ENCODE measurements at places on chromosomes 3 and 15. TPM values are rescaled to one million over a fixed set of nuclear protein-coding genes. Genes with fewer than 3 reads are reported as not detected.

NDN gene
- total RNA-seq, result 84.8 TPM

SH3GL3 gene
- 6.0 TPM for total RNA-seq

PRR20G gene
- total RNA-seq, result not detected

CFAP91 gene
- total RNA-seq, result 10.9 TPM

DNA sequence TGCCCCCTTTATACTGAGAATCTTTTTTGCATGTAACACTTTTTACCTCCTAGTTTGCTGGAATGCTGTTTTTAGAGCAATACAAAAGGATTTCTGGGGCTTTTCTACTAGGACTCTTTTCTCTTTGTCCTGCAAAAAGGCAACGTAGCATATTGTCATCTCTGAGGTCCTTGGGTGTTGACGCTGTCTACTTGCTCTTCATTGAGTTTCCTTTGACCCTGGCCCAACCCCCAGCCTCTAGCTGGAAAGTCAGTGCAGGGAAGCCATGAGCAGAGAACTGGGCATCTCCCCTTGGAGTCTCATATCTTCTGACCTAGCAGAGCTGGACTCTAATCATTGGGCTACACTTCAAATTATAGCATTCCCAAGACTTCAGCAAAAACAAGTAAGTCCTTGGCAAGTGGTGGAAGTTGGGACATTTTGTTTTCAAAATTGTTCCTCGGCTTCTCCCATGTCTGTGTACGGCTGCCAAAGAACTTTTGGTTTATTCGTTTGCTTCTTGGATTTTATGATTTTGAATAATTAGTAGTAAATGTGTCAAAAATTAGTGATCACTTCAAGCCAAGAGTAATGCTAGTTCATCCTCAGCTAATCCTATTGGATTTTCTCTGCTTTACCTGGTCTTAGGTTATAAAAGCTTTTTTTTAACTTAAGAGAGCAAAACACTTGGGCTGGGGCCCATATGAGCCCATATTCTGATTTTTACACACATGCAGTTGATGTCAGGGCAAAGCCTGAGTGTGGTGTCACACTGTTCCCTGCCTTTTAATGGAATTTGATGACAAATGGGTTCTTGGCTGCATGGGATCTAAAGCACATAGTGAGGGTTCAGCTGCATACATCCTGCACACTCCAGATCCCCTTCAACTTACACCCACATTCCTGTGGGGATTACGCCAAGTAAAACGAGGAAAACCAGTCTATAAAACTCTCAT lies 419.5 kb upstream of the C2CD4B start:
- DNase-seq, result no peak

GRCh38 chr3:183529717-183530116 lies 25.8 kb downstream of the KLHL6 start:
- no peak for DNase-seq

DNA sequence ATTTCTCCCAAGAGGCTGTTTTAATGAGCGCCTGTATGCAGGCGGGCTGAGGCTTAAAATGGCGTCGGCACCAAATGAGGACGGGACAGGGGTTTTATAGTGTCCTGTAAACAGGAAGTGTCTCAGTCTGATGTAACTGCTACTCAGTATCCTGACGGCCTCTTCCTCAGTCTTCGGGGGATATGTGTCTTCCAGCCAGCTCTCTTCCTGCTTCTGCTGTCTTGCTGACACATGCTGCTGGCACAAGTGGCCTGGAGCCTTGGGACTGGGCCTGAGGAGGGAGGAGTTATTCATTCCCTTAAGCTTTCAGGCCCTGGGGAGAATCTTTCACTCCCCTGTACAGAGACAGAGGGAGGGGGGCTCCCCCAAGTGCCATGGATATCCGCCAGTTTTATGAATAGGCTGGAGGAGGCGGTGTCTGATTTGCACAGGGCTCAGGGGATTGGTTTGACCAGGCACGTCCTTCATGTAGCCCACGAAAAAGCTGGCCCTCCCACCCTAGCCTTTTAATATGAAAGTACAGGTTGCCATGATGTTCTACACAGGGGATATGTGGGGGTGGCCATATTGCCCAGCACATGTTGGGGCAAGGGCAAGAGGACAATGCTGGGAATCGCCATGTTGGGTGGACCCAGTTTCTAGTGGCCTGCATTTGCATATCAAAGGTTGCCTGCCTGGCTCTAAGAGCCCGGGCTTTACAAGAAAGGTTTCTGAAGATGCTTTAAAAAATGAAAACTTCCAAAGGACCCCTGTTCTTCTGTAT lies 19.9 kb downstream of the NDUFB4 start:
- DNase-seq, result no peak

ANKUB1 gene
- not detected for total RNA-seq

DNA sequence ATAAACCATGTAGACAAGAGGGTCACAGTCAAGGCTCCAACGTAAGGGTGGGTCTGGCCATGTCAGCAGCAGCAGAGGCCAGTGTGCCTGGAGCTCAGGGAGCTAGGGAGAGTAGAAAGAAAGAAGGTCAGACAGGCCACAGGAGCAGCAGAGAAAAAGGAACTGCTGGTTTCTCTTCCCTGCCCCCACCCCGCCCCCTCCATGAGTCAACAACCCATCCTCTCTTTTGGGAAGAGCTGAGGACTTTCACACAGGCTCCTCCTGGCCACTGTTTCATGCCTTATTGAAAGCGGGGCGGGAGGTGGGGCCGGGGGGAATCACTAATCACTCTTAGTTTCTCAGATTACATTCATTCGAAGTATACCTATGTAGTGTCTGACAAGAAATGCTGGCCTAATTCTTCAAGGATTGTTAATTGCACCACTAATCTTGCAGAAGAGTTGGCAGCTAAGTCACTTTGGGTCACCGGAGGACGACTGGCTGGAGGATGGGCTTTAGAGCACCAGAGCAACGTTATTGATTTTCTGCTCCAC lies 9.1 kb upstream of the SCG3 start:
- DNase-seq, result no peak

ITIH1 gene
- not detected for total RNA-seq

- no peak for DNase-seq
These were observed 41.6 kb downstream of the WNT5A start for GRCh38 chr3:55445551-55445950.

MINAR1 gene
- total RNA-seq, result 2.4 TPM

DNA sequence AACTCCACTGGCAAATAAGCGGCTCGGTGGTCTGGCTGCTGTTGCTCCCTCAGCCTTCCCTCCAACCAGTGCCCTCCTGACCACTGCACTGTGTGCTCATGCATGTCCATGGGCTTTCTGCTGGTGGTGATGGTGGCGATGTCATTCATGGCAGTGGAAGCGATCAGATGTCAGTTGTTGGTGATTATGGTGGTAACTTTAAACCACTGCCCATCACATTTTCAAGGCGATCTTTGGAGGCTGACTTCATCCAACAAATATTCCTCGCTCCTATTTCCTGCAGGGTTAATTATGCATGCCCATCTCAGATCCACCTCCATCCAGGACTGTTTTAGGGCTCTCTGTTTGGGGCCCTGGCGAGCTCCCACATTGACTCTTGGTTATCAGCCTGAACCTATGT lies 13.4 kb upstream of the HCN4 start:
- DNase-seq, result no peak

- DNase-seq, result no peak
These were observed 115.7 kb downstream of the SNRPN start for GRCh38 chr15:25070353-25070963.

- no peak for DNase-seq
These were observed 100.5 kb downstream of the AKAP13 start for GRCh38 chr15:85480923-85481322.

- no peak for DNase-seq
These were observed 623.8 kb upstream of the ROBO1 start for GRCh38 chr3:80391573-80391972.

LPP gene
- 131 TPM for total RNA-seq

SLC25A20 gene
- 10.7 TPM for total RNA-seq

NEO1 gene
- total RNA-seq, result 135 TPM

GRIP2 gene
- total RNA-seq, result 1.0 TPM

GRCh38 chr15:68057758-68058157 lies 3.6 kb downstream of the PIAS1 start:
- no peak for DNase-seq

DNA sequence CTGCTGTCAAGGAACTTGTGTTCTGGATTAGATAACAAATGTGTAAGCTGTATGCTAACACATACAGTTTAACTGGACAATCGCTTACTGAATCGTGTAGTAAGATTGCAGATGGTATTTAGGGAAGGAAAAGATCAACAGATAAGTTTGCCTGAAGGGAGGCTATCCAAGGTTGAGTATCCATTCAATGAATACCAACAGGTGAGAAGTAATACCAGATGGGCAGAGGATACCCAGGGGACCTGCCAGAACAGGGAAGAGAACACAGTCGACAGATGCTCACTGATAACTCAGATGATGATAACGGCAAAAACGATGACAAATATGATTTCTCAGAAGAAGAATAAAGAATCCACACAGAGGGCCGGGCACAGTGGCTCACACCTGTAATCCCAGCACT lies 3.2 kb upstream of the UACA start:
- DNase-seq, result no peak

DNA sequence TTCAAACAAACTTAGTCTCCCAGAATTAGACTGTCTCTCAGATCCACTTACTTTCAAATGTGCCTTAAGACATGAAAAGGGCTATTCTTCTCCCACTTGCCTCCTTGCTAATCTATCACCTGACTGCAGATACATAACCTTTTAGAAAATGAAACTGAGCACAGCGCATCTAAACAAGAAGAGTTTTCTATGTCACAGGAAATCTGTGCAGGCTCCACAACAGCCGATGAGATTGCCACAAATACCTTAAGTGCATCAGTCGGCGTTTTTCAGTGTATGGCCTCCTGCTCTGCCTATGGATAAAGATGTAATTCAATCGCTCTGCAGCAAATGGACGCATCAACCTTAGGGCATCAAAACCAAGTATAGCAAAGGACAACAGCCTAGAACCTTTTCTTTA lies 544.2 kb downstream of the FOXP1 start:
- DNase-seq, result no peak

KLHL40 gene
- total RNA-seq, result not detected

- DNase-seq, result no peak
These were observed 41.4 kb downstream of the NFKBIZ start for GRCh38 chr3:101890716-101891115.

GRCh38 chr15:100905850-100906249 lies 13.3 kb upstream of the LRRK1 start:
- DNase-seq, result no peak

GRCh38 chr15:23440596-23440995 lies 6.4 kb downstream of the GOLGA6L2 start:
- DNase-seq, result no peak

SCN5A gene
- total RNA-seq, result 1.8 TPM

CHRNA7 gene
- 3.0 TPM for total RNA-seq
